Activated CD4-positive, alpha-beta T cell treated with anti-CD3 and anti-CD28 coated beads, Interleukin-2, amount 10 ng/mL, durations not matched to agents 7 days and 5 days (primary cell): ENCODE measurements at places on chromosomes 4 and X. TPM values are rescaled to one million over a fixed set of nuclear protein-coding genes. Genes with fewer than 3 reads are reported as not detected.

GRCh38 chr4:27807207-27807606 is 946.6 kb downstream of the STIM2 start:
- no peak for DNase-seq

DNA sequence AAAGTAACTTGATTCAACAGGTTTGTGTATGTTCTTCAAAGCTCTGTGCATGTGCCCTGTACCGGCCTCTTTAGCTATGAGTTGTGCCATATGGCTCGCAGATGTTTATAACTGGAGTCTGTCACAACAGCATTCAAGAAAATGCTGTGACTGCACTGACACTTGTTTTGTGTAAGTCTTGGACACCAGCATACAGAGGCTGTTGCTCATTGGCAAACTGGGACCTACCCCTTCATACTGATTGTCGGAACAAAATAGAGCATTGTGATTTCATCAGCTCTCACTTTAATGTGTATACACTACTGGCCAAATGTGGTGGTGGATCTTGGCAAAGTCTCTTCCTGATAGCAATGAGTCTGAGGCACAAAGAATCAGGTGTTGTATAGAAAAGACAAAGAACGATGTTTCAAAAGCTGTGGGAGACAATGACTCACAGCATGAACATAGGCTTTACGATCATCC is 133.9 kb downstream of the EGF start:
- DNase-seq, result no peak

Gene VAMP7
- 31.5 TPM for total RNA-seq

Gene MAP9
- total RNA-seq, result 4.2 TPM
